Activated CD8-positive, alpha-beta T cell treated with anti-CD3 and anti-CD28 coated beads, Interleukin-2, amount 10 ng/mL, durations not matched to agents 7 days and 5 days (primary cell): ENCODE measurements at places on chromosomes 5 and 9. TPM values are rescaled to one million over a fixed set of nuclear protein-coding genes. Genes with fewer than 3 reads are reported as not detected.

DNA sequence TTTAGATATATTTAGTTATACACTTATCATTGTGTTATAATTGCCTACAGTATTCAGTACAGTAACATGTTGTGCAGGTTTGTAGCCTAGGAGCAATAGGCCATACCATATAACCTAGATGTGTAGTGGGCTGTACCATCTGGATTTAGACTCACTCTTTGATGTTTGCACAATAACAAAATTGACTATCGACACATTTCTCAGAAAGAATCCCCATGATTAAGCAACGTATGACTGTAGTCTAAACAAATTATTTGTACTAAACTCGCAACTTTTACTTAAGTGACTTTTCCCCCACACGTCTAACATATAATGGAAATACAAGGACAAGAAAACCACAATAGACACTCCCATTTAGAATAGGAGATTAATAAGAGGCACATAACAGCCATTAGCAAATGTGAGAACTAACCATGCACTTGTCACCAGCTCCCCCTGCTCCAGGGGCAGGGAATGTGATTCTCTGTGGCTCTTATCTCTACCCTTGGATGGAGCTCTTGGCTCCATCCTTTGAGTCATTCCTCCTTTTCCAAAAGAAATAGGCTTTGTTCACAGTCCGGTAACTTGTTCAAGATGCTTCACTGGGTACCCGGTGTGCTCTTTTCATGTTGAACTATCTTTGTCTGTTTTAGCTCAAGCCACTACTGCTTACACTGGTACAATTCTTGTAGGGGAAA is 8.7 kb upstream of the B4GALT1 start:
- peaks cover 1% of the 10 kb centered on the region for H3K4me1 ChIP-seq
- no peaks in the 10 kb centered on the region for H3K27me3 ChIP-seq
- H3K27ac ChIP-seq: no peak overlapping the region
- DNase-seq: no peak
- H3K4me3 ChIP-seq: no peak overlapping the region

GRCh38 chr9:136443087-136443486 is 3.4 kb upstream of the INPP5E start:
- no peak for DNase-seq
- no peak overlapping the region for H3K27ac ChIP-seq
- H3K4me3 ChIP-seq: no peak overlapping the region
- H3K36me3 ChIP-seq: peaks cover 57% of the 10 kb centered on the region

DNA sequence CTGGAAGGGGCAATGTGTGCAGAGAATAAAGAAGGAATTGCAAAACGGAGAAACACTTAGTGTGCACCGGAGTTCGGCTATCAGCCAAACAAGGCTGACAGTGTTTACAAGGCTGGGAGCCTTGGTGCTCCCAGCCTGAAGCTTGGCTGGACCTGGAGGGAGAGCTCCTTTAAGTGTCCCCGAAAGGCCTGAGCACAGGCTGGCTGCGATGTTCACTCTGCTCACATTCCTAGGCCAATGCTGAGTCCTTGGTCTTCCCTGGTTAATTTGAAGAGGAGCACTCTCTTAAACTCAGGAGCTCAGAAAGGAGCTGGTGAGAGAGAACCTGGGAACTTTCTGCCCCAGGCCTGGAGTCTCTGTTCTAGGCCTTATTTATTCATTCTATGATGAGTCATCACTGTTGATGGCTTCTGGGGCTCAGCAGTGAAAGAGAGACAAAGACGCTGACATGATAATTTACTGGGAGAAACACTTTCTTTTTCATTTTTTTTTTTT is 88.6 kb upstream of the MYO10 start:
- H3K36me3 ChIP-seq: no peaks in the 10 kb centered on the region
- no peak overlapping the region for H3K27ac ChIP-seq
- H3K4me3 ChIP-seq: no peak overlapping the region
- DNase-seq: no peak

DNA sequence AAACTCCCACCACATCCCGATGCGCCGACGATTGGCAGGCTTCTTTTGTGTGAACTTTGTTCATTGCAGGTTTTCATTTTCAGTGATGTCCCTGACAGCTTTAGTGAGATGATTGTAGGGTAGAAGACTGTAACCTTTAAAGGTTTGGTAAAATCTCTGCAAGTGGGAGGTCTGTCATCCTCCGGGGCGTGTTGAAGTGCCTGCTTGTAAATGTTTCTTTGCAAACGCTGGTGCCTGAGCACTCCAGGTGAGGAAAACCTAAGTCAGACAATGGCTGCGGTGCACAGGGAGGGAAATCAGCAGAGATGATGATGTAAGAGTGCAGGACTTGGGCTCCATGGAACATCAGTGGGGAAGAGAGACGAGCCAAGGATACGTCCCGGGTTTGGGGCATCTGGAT is 228.1 kb downstream of the DRD1 start:
- H3K4me1 ChIP-seq: no peaks in the 10 kb centered on the region
- peaks cover under 1% of the 10 kb centered on the region for H3K27me3 ChIP-seq
- H3K27ac ChIP-seq: no peak overlapping the region
- no peaks in the 10 kb centered on the region for H3K36me3 ChIP-seq

GRCh38 chr9:2469681-2470221 is 151.8 kb upstream of the VLDLR start:
- H3K4me3 ChIP-seq: no peak overlapping the region
- H3K36me3 ChIP-seq: no peaks in the 10 kb centered on the region
- DNase-seq: peak; percentile 26
- no peaks in the 10 kb centered on the region for H3K4me1 ChIP-seq
- H3K27ac ChIP-seq: no peak overlapping the region

- no peak overlapping the region for H3K27ac ChIP-seq
- no peak for DNase-seq
Measured at GRCh38 chr9:82597241-82598203, 465.4 kb downstream of the RASEF start.

GRCh38 chr5:158635565-158635964 is 464.2 kb downstream of the EBF1 start:
- H3K27me3 ChIP-seq: no peaks in the 10 kb centered on the region
- H3K4me1 ChIP-seq: no peaks in the 10 kb centered on the region
- H3K27ac ChIP-seq: no peak overlapping the region
- H3K36me3 ChIP-seq: no peaks in the 10 kb centered on the region
- H3K4me3 ChIP-seq: no peak overlapping the region

GRCh38 chr5:139744471-139745131 is 51.0 kb upstream of the PSD2 start:
- DNase-seq: no peak
- H3K4me3 ChIP-seq: no peak overlapping the region
- H3K27ac ChIP-seq: no peak overlapping the region
- peaks cover 32% of the 10 kb centered on the region for H3K27me3 ChIP-seq
- peaks cover 24% of the 10 kb centered on the region for H3K4me1 ChIP-seq
- no peaks in the 10 kb centered on the region for H3K36me3 ChIP-seq

DNA sequence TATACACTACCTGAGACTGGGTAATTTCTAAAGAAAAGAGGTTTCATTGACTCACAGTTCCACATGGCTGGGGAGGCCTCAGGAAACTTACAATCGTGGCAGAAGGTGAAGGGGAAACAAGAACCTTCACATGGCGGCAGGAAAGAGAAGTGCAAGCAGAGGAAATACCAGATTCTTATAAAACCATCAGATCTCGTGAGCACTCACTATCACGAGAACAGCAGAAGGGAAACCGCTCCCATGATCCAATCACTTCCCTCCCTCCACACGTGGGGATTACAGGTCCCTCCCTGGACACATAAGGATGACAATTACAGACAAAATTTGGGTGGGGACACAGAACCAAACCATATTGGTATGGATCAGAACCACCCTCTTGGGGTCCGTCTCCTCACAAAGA is 44.2 kb upstream of the SPIN1 start:
- DNase-seq: no peak
- peaks cover 5% of the 10 kb centered on the region for H3K27me3 ChIP-seq
- H3K36me3 ChIP-seq: no peaks in the 10 kb centered on the region
- peaks cover 3% of the 10 kb centered on the region for H3K4me1 ChIP-seq
- H3K4me3 ChIP-seq: no peak overlapping the region
- H3K27ac ChIP-seq: no peak overlapping the region

DNA sequence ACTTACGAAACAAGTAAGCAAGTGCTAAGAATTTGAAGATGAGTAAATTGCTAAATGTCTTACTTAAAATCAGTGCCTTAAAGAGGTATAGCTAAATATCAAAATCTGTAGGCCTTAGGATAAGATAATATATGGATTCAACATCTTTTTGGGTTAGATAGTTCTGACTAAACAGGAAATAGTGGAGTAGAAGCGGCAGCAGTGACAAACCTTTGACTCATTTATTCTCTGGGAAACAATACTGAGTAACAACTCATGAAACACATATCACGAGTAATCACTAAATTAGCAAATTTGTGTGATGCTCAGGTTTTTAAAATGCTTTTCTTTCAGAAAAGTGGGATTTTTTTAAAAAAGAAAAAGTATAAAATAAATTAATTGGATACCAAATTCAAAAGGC is 762.1 kb upstream of the TYRP1 start:
- no peak overlapping the region for H3K4me3 ChIP-seq
- no peak overlapping the region for H3K27ac ChIP-seq

- H3K4me3 ChIP-seq: no peak overlapping the region
- DNase-seq: no peak
- H3K27ac ChIP-seq: no peak overlapping the region
- no peaks in the 10 kb centered on the region for H3K4me1 ChIP-seq
Measured at GRCh38 chr5:22531986-22532385, 321.2 kb downstream of the CDH12 start.

GRCh38 chr5:110203661-110204060 is 513.9 kb downstream of the MAN2A1 start:
- no peaks in the 10 kb centered on the region for H3K36me3 ChIP-seq
- H3K4me1 ChIP-seq: no peaks in the 10 kb centered on the region
- DNase-seq: no peak
- H3K4me3 ChIP-seq: no peak overlapping the region

- H3K36me3 ChIP-seq: no peaks in the 10 kb centered on the region
- no peak for DNase-seq
- no peak overlapping the region for H3K27ac ChIP-seq
Measured at GRCh38 chr5:15388866-15389265, 111.1 kb upstream of the FBXL7 start.

DNA sequence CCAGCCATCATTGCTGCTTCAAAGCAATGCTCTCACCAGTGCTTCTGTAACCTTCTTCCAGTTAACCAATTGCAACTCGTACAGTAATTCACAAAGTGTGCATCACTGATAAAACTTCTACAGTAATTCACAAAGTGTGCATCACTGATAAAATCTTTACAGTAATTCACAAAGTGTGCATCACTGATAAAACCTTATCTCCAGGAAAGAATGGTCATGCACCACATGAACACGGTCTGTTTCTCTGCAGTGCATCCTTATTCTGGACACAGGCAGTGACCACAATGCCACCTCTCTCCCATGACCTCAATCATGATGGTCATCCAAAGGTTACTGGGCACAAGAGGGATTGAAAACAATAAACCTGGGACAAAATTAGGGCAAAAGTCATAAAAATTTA is 153.6 kb downstream of the TSSK1B start:
- peaks cover 5% of the 10 kb centered on the region for H3K4me1 ChIP-seq
- peaks cover 3% of the 10 kb centered on the region for H3K27me3 ChIP-seq
- no peak overlapping the region for H3K4me3 ChIP-seq
- DNase-seq: no peak
- no peak overlapping the region for H3K27ac ChIP-seq

DNA sequence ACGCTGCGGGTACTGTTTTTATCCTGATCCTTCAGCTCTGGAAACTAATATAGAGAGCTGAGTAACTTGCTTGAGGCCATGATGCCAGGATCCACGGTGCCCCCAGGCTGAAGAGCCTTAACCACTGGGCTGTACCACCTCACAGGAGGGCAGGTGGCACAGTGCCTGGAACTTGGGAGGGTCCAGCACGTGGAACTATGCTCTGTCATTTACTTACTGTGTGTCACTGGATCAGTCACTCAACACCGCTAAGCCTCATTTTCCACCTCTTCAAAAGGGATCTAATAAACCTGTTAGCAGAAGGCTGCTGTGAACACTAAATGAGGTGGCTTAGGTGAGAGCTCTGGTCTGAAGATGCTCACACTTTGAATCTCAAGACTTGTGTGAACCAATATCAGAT is 29.6 kb downstream of the KCNIP1 start:
- H3K36me3 ChIP-seq: no peaks in the 10 kb centered on the region
- peaks cover 10% of the 10 kb centered on the region for H3K27me3 ChIP-seq
- H3K4me1 ChIP-seq: no peaks in the 10 kb centered on the region
- no peak overlapping the region for H3K4me3 ChIP-seq
- no peak for DNase-seq
- H3K27ac ChIP-seq: no peak overlapping the region

GRCh38 chr5:73412597-73412988 is 36.0 kb downstream of the FOXD1 start:
- no peak for DNase-seq
- no peaks in the 10 kb centered on the region for H3K36me3 ChIP-seq
- H3K27me3 ChIP-seq: peaks cover 50% of the 10 kb centered on the region
- H3K27ac ChIP-seq: no peak overlapping the region
- H3K4me1 ChIP-seq: no peaks in the 10 kb centered on the region

DNA sequence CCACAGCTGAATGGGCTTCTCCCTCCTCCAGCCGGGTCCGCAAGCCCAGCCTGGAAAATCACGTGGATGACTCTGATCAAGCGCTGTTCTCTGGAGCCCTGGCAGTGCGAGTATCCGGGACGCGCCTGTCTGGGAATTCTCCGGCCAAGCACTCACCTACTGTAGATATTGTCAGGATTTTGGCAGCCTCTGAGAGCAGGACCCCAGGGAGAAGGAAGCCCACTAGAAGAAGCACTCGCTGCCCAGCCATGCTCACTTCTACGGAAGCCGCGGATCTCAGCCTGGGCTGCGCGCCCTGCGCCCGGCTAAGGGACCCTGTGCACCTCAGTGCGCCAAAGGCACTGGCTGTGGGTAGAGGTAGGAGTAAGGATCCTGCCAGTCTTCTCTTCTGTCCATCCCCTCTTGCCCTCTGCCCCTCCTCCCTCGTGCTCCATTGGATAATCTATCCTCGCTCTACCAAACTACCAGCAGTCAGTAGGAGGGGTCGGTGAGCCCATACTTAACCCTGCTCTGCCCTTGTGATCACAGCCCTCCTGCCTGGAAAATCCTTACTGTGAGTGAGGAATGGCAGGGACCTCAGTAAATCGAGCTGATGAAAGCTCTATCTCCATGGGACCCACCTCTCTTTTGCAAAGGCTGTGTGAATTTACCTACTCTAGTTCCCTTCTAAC is at the start of gene UGT3A2:
UGT3A2 (minus strand) TSS at position 343 of the 671 bp plus-strand sequence; CDS start at position 250, 93 bp downstream.
- H3K4me3 ChIP-seq: no peak within 1 kb of the TSS
- no peaks in the 10 kb centered on the region for H3K36me3 ChIP-seq
- H3K27ac ChIP-seq: no peak within 1 kb of the TSS
- no peak for DNase-seq

The PTPRD gene
- total RNA-seq: not detected

The NUDT12 gene
- total RNA-seq: 0.29 TPM

The SLC25A2 gene
- total RNA-seq: 0.39 TPM

The CCL27 gene
- not detected for total RNA-seq

The ARL14EPL gene
- total RNA-seq: not detected

The TSLP gene
- not detected for total RNA-seq

The ST8SIA4 gene
- 35.8 TPM for total RNA-seq
